CD8-positive, alpha-beta memory T cell (primary cell): ENCODE measurements at places on chromosomes 5 and 9. TPM values are rescaled to one million over a fixed set of nuclear protein-coding genes. Genes with fewer than 3 reads are reported as not detected.

DNA sequence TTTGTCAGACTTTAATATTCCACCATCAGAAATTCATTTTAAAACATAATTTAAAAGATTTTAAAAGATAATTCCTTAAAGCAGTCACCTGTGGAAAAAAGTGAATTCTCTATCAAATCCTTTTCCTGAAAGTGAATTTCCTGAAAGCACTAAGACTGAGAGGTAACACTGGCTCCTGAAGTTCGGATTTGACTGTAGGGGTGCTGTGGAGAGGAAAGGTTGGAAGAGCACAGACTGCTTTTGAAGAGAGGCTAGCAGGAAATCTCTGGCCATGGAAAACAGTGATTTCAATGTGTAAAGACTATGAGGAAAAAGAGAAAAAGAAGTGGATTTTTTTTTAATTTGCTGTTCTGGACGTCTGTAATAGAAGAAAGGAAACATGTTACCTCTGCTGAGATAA lies 35.7 kb upstream of the TMEM161B start:
- DNase-seq, result no peak
- no peaks in the 10 kb centered on the region for H3K27me3 ChIP-seq
- no peak overlapping the region for H3K4me3 ChIP-seq

DNA sequence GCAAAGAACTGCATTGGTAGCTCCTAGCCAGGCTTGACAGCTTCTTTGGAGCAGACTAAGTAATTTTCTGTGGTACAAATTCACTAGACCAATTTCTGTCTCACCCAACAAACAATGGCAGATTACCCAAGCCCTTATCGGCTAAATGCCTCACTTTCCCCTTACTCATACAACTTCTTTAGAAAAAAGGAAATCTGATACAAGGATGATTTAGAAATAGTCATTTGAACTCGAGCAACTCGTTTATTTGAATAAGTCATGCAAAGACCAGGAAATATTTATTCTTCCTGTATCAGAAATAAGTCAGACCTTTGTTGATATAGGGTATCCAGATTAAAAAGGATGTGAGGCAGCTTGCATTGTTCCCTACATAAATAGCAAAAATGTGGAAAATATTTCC lies 170.4 kb upstream of the CDH6 start:
- no peak for DNase-seq
- no peak overlapping the region for H3K27ac ChIP-seq
- no peaks in the 10 kb centered on the region for H3K36me3 ChIP-seq
- H3K27me3 ChIP-seq, result no peaks in the 10 kb centered on the region

Gene BARHL1
- total RNA-seq, result not detected

Gene SLC25A2
- 0.35 TPM for total RNA-seq

Gene PCDHA9
- not detected for total RNA-seq
